ENCODE measurements at places on chromosomes 11 and 22. TPM values are rescaled to one million over a fixed set of nuclear protein-coding genes. Genes with fewer than 3 reads are reported as not detected.

Gene TMEM134
- total RNA-seq, result 138 TPM

Gene BRD1
- 43.4 TPM for total RNA-seq

Gene KCNQ1OT1
- total RNA-seq, result 2.7 TPM

Gene OR8D4
- total RNA-seq, result not detected

Gene CCDC87
- 1.3 TPM for total RNA-seq

Gene WT1
- total RNA-seq, result not detected

Gene PARVG
- 2.4 TPM for total RNA-seq

GRCh38 chr11:64086258-64087123 is 50.8 kb downstream of the FLRT1 start:
- peak; percentile 45 for DNase-seq

GRCh38 chr22:40270748-40271373 is 75.4 kb upstream of the ADSL start:
- no peak for DNase-seq

DNA sequence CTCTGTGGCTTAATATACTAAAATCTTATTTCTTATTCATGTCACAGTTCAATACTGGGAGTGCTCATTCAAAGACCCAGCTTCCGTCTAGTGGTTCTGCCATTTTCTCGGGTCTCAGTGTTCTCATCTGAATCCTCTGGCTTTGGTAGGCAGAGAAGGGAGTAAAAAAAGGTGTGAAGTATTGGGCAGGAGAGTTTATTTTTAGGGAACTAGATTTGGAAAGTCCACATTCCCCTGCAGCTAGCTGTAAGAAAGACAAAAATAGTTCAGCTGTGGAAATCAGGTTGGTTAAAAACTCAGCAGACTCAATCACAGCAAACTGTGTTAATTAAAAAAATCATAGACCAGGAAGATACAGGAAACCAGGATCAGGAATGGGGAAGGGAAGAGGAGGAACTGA is 4.1 kb upstream of the LYVE1 start:
- no peak for DNase-seq

DNA sequence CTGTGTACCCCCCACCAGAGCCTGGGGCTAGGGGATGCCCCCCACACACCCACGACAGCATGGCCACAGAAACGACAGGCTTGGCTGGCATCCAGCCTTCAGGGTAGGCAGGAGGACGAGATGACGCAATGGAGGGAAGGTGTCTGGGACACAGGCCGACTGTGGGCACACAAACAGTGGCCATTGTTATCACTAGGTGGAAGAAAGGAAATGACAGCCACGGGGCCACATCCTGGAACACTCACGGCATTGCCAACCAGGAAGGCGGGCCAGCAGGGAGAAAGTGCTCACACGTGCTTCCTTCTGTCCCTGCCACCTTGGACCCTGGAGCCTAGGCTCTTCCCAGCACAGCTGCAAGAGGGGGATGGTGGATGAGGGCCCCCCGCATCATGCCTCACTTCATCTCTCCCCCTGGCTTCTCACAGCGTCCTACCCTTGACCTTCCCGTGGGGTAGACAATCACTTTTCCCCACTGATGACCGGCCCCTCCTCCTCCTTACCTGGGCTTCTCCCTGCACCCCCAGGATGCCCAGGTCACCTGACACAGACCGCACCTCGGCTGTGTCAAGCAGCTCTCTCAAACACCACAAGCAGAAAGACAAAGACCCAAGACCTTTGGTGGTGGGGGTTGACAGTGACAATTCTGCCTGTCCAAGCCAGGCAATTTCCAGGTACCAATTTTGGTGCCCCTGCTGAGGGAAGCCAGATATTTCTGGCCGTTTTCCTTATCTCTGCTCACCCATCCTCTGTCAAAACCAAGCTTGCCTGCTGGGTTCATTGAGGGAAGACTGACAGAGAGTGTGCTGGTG is 8.6 kb downstream of the PLA2G6 start:
- DNase-seq, result peak; percentile 35

DNA sequence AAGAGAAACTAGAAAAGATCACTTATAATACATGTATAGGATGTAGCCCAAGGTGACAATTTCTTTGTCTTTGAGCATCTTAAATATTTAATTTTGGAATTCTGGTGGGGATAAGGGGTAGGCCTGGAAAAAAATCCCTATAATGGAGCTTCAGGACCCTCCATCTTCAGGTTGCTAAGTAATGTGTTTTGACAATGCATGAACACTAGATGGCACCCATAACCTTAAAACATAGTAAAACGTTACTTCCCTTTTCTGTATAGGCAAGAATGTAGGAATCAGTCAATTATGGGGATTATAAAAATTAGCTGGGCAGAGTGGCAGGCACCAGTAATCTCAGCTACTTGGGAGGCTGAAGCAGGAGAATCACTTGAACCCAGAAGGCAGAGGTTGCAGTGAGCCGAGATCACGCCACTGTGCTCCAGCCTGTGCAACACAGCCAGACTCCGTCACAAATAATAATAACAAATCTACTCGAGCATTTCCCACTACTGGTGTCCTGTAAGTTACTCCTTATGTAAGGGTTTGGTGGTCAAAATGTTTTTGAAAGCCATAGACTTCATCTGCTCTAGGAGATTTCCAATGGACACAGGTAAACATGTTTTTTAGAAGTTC is 541.9 kb upstream of the CCDC90B start:
- no peak for DNase-seq

DNA sequence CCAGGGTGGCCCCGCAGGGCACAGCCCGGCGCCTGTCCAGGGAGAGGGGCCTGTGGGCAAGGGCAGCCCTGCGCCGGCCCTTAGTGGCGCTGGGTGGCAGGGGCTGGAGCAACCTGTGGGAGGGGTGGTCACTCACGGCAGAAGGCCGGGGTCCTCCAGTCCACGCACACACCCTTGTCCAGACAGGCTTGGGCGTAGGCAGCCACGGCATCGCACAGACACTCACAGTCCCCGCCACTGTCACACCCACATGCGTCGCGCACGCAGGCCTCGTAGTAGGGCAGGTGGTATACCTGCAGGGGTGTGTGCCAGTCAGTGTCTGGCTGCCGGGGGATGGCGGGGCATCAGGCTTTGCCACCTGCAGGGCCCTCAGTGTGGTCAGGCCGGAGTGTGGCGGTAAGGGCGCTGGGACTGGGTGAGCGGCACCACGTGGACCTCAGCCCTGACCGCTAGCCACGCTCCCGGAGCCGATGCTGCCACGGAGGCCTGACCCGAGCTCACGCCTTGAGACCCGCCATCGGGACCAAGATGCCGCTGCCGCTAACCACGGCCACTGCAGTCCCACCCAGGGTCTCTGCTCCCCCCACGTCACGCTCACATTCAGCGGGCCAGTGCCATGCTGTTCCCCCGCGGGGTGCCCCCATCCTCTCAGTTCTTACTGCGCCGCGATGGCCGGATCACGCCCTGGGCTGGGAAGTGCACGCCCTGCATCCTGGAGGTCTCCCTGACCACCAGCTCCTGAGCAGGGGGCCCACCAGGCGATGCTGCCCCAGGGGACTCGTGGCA is 12.5 kb downstream of the MUC6 start:
- no peak for DNase-seq

DNA sequence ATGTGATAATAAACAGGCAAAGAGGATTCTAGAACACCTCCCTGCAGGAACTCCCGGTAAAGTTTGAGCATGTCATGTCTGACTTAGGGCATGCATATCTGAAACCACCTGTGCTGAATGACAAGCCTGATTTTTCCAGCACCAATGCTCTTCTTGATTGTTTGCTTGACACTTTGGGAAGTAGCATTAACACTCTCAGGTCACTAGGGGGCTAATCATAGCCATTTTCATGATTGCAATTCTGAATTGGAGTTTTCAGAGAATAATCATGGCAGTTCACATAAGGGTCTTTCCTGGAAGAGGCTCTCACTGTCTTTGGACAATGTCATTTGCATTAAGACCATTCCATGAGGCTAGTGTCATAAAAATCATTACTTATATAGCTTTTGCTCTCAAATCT is 234.4 kb upstream of the MTNR1B start:
- DNase-seq, result no peak

DNA sequence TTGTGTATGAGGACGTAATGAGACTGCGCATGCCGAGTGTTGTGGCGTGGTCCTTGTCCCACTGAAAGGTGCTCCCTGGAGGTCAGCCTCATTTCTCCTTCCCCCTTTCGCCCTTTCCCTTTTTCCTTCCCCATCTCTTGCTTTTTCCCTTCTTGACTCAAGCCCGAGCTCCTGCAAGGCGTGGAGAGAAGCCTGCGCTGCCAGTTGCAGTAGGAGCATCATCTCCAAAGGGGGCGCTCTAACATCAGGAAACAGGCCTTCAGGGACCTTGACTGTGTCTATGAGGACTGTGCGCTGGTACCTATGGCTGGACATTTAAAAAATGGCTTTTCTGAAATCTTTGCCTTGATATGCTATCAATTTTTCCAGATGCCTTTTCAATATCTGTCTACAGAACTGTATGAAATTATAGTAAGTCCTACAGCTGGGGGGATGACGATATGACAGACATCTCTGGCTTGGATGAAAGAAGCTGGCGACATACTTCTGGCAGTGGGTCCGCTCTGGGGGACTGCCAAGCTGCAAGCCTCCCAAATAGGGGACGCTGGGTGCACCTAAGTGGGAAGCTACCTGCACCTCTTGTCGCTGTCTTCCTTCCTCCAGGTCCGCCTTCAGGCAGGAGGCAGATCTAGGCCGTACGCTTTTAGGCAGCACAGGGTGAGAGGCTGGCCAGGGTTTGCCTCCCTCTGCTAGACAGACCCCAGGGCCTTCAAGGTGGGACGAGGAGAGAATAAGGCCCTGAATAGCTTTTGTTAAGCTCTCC is 96.5 kb downstream of the NXPE2 start:
- peak; percentile 44 for DNase-seq

GRCh38 chr22:35437049-35437448 is 37.1 kb downstream of the MCM5 start:
- DNase-seq, result no peak

DNA sequence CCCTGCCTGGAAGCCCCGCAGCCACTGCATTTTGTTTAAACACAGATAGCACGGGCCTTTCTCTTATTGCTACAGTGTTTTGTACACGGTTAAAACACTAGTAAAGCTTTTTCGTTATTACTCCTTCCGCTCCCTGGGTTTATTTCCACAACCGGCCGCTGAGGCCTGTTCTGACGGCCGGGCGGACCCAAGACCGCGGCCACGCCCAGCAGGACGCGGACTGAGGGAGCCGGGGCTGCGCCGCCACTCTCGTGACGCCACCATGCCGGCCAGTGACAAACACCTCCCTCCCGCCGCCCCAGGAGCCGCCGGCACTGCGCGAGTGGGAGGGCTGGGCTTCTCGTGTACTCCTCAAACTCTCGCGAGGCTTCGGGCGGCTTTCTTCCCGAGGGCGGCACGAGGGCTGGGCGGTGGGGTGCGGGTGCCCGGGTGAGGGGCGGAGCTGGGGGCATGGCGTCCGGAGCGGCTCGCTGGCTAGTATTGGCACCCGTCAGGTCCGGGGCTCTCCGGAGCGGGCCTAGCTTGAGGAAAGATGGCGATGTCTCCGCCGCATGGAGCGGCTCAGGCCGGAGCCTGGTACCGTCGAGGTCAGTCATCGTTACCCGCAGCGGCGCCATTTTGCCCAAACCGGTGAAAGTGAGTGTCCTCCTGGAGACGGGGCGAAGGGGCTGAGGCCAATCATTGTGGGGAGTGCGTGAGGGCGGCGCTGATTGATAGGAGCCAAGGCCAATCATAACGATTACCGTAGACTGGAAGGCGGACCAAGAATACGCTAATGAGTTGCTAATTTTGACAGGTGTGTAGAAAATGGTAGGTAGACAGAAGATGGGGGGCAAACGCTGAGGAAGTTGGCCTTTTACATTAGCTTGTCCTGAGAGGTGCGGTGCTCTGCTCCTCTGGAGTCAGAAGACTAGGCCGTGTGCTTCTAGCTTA is at the start of gene SMDT1:
TSS of gene SMDT1 (plus strand) at position 382 of the 933 bp plus-strand sequence. CDS start at position 451, 69 bp downstream.
- peak; percentile 100 for DNase-seq

DNA sequence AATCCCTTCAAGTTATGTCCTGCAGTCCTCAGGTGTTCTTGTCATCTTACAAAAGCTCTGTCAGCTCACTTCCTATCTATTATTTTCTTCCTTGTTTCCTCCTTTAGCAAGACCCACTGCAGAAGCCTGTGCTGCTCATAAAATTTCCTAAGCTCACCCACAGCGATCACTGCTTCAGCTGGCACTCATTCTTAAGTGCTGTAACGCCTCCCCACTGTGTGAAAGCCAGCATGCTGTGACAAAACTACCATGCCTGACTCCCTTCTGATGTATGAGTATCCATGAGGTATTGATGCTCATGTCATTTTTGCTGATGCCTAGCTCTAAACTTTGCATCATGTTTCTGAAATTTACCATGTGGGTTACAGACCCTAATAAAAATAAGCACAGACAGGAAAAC is 41.5 kb upstream of the CNTN5 start:
- DNase-seq, result no peak

GRCh38 chr22:47592791-47593190 is 830.3 kb downstream of the TBC1D22A start:
- DNase-seq, result no peak
